ENCODE measurements at places on chromosomes 12 and 14. TPM values are rescaled to one million over a fixed set of nuclear protein-coding genes. Genes with fewer than 3 reads are reported as not detected.

GRCh38 chr12:125083072-125083471, 17.8 kb downstream of the AACS start:
- no peaks in the 10 kb centered on the region for H3K4me1 ChIP-seq
- H3K36me3 ChIP-seq: no peaks in the 10 kb centered on the region
- no peak overlapping the region for H3K27ac ChIP-seq

DNA sequence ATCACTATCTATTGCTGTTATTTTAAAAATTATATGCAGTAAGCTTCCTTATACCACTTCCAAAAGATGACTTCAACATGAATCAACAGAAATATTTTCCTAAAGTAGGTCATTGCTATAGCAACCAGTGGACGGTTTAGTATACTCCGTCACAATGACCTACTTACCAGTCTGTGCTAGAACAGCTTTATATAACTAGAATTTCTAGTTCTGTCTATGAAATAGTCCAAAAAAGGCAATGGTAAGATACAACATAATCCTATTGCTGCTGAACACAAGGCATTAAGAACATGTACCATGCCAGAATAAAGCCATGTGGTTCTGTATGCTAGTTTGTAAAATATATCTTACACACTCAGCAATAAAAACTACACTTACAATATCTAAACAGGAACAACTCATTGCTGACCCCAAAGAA, 40.7 kb upstream of the MTERF2 start:
- H3K4me3 ChIP-seq: no peak overlapping the region
- H3K4me1 ChIP-seq: peaks cover 11% of the 10 kb centered on the region
- DNase-seq: peak; percentile 94
- no peaks in the 10 kb centered on the region for H3K36me3 ChIP-seq
- H3K27me3 ChIP-seq: no peaks in the 10 kb centered on the region

LTB4R gene
- total RNA-seq: 5.9 TPM

MMP17 gene
- total RNA-seq: 5.2 TPM
